Stimulated activated CD4-positive, alpha-beta T cell treated with anti-CD3 and anti-CD28 coated beads, Interleukin-15, amount 100 ng/mL, for 1 hour (primary cell): ENCODE measurements at places on chromosomes 3 and 15.

DNA sequence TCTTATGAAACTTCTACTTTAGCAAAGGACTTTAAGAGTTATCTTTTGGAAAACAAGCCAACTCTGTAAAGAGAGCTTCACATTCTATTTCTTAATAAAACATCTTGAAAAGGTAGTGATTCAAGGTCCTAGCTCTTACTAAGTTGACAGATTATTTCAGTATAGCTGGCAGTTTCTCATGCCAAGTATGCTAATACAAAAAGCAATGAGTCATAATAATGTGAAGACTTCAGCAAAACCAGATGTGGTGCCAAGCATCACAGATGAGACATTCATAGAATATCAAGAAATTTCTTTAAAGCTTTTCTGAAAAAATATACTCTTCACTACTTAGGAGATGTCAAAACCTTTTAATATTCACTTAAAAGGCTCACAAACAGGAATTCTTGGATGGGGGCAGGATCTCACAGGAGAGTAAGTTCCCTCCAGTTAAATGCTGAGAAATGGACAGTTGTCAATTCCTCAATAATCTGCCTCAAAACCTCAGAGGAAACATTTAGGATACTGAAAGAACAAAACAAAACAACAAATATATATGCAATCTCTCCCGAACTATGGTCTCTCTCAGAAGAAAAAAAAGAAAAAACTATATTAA, 45.6 kb downstream of the DCBLD2 start:
- DNase-seq, result no peak

DNA sequence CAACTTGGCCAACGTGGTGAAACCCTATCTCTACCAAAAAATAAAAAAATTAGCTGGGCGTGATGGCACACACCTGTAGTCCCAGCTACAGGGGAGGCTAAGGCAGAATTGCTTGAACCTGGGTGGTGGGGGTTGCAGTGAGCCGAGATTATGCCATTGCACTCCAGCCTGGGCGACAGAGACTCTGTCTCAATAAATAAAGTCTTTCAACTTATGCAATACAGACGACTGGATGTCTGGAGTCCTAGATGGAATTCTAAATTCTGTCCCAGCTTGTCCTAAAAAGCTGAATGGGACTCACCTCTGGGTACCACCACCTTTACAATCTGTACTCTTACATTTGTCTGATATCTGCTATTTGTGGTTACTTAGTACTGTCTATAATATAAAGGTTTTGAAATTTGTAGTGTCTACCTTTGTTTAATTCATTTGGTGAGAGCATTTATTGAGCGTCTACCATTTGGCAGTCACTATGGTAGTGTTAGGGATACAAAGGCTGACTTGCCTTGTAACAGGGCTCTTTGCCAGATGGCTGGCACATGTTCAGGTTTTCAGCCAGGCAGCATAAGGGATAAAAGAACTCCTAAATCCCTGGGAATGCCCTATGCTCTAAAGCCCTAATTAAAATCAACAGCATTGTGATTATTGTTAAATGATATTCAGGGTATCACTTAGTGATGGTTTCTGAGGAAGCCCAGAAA, 7.2 kb upstream of the ZNF609 start:
- no peak for DNase-seq

- no peak for DNase-seq
Measured at GRCh38 chr15:35305946-35306345, 220.9 kb upstream of the NANOGP8 start.

DNA sequence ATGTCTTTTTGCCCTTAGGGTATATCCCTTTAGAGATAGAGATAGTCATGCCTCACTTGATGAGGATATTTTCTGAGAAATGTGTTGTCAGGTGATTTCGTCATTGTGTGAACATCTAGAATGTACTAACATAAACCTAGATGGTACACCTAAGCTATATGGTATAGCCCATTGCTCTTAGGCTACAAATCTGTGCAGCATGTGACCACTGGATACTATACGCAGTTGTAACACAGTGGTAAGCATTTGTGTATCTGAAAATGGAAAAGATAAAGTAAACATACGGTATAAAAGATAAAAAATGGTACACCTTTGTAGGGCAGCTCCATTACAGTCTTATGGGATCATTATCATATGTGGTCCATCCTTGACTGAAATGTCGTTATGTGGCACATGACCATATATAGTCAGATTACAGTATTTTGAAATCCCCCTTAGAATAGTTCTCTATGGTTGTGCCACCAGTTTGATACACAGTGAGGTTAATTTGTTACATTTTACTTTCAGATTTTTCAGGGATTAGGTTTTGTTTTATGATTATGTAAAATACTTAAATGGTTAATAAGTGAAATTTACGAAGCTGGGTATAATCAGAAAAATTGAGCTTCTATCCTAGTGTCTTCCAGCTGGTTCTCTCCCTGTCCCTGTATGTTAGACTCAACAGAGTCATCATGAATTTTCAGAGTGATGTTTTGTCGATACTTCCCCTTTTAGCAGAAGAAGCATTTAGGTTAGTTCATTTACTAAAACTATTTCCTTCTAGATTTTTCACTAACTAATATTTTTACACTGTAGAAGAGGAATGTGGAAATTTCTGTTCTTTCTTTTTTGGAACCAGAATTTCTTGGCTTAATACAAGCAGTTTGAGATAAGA, 12.8 kb downstream of the SETD5 start:
- DNase-seq, result no peak

DNA sequence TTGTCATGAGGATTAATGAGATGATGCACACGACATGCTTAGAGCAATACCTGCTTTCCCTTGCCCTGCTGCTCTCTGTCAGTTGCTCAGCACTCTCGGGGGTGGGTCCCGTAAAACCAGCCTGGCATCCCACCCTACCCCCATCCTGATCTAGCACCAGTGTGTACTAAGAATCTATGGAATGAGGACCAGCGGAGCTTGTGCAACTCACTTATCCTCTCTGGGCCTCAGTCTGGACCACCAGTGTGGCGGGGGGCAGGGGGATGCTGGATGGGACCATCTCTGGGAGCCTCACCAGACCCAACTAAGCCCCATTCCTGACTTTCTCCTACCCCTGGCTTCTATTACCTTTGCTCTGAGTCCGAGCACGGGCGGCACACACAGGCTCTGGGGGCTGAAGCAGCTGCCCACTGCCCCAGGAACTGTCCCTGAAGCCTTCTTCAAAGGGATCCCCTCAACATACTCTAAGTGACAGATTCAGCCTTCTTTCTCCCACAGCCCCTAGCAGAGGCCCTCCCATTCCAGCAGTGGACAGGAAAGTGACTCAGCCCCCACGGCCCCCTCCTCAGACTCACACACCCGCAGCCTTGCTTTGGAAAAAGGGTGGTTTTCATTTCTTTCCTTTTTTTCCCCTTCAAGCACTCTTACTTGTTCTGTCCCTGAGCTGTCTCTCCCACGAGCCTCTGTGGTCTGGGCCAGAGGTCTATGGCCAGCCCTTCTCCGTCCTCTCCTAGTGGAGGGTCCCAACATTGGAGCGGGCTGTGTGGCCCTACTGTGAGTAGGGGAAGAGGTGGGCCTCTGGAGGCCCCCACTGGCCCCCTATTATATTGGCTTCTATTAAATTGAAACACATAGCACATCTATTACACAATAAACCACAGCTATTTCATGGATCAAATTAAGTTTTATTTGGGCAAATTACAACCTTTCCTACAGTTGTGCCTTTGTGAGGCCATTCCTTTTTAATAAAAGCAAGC, 100.3 kb downstream of the SMAD6 start:
- no peak for DNase-seq

DNA sequence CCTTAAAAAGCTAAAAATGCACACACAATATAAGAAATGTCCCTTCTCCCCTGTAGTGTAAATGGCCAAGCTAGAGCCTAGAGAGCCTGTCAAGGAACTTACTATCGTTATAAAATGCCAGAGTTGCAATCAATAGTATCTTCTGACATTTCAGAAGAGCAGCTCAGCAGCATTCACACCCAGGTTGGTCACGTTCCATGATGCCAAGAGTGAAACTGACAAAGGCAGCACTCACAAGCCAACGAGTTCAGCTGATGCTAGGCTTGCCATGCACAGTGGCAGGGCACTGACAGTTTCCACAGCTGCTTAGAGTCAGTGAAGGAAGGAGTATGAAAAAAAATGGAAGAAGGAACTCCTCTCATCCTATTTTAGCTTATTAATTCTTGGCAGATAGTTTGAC, 331.4 kb upstream of the CCDC54 start:
- no peak for DNase-seq

DNA sequence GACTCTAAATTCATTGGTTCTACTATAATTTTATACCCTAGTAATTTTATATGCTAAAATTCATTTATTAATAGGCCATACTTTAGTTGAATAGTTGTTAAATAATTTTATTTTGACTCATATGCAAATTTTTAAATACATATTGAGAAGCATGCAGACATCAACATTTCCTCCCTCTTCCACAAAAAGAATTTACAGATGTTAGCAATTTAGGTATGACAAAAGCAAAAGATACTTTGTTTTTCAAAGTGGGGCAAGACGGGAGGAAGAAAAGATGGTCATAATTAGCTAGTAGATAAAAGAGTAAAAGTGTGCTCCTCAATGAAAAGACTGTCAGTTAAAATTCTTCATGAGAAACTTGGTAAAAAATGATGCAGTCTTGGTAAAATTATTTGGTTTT, 148.9 kb upstream of the TSPAN3 start:
- no peak for DNase-seq

- DNase-seq, result no peak
Measured at GRCh38 chr3:151384741-151385174, at the start of gene P2RY12. P2RY12 (minus strand) TSS chr3:151384753; CDS start chr3:151338845, 45,908 bp downstream.

GRCh38 chr3:194023501-194024280, 112.3 kb upstream of the HES1 start:
- DNase-seq, result no peak

DNA sequence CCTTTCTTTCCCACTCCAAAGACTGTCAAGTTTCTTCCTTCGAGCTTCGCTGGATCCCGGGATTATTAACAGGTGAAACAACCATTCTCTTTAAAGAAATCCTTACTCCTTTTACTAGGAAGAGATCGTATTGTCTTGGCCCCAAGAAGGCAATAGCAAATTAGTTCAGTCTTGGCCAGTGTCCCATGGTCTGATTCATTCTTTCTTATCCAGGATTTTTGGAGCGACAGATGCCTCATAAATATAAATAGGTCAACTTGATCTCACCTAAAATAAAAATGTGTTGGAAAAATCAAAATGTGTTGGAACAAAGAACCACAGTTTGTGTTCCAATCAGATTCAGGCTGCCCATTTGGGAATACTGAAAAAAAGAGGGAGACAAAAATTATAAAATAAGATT, 140.1 kb upstream of the TMEM108 start:
- no peak for DNase-seq

- no peak for DNase-seq
Measured at GRCh38 chr3:171497468-171497867, 37.3 kb upstream of the TNIK start.

- DNase-seq, result no peak
Measured at GRCh38 chr3:89245612-89246011, 138.2 kb downstream of the EPHA3 start.

GRCh38 chr15:89332446-89332845, 2.2 kb downstream of the POLG start:
- DNase-seq, result no peak

DNA sequence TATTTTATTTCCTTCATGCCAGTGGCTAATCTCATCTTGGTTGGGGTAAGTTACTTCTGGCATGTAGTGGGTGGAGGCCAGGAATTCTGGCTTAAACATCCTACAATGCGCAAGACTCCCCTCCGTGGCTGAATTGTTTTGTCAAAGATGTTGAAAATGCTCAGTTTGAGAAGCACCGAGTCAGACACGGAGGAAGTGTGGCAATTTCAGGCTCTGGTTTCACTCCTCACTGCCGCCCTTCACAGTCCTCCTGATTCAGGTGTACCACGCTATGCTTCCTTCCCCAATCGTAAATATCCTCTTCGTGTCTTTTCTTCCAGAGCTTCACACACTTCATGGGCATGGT, 150.7 kb downstream of the OPA1 start:
- no peak for DNase-seq

GRCh38 chr3:184459355-184459754, 79.5 kb downstream of the CHRD start:
- no peak for DNase-seq

GRCh38 chr3:172914854-172915253, 164.3 kb downstream of the ECT2 start:
- no peak for DNase-seq

- no peak for DNase-seq
Measured at GRCh38 chr3:105174017-105174615, 192.6 kb upstream of the ALCAM start.

DNA sequence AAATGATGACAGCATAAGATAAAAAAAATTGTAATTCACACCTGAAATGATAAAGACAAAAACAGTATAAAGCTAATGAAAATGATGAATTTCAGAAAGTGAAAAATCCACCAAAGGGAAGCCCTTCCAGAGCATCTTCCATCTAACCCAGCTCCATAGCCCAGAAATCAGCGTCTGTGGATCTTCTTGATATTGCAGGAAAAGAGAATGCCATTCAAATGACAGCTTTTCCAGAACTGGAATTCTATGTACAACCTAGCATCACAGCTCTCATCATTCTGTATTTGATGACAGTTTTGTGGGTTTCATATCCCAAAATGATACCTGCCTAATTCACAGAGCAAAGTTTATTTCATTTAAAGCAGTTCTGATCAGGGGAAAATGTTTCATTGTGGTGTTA, 267.3 kb downstream of the FHIT start:
- no peak for DNase-seq

- no peak for DNase-seq
Measured at GRCh38 chr3:70811880-70812279, 499.4 kb upstream of the MDFIC2 start.

- no peak for DNase-seq
Measured at GRCh38 chr3:184031187-184031792, at the start of gene HTR3D. HTR3D (plus strand) TSS chr3:184031742; CDS start chr3:184031742, 0 bp downstream.

GRCh38 chr3:4724051-4724629, 231.0 kb downstream of the ITPR1 start:
- no peak for DNase-seq

DNA sequence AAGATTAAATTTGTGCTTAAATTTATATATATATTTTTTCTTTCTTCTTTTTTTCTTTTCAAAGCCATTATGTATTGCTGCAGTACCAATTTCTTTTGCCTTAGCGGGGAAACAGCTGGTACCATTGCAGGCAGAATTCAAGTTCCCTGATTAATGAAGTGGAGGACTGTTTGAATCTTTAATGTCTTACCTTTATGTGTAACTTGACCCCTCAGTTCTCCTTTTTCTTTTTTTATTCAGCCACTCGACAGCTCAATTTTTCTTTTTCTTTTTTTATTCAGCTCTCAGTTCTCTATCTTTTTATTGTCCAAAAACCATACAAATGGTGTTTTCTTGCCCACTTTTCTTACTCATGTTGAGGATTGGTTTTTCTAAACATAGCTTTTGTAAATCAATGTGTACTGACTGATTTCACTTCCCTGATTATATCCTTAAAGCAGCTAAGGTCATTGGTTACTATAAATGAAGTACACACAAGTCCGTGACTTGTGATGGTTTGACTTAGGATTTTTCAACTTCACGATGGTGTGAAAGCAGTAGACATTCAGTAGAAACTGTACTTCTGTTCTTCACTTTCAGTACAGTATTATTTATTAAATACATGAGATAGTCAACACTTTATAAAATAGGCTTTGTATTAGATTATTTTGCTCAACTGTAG, 22.8 kb downstream of the ATP2C1 start:
- no peak for DNase-seq

- no peak for DNase-seq
Measured at GRCh38 chr3:123150449-123151215, 51.1 kb upstream of the SEC22A start.

GRCh38 chr15:88221836-88222235, 34.7 kb downstream of the NTRK3 start:
- DNase-seq, result no peak

- no peak for DNase-seq
Measured at GRCh38 chr3:32120471-32120870, 14.1 kb downstream of the GPD1L start.

GRCh38 chr3:10093678-10094077, 14.4 kb downstream of the FANCD2OS start:
- DNase-seq, result no peak
